GM12878 (cell line): ENCODE measurements at places on chromosomes 1 and 21. TPM values are rescaled to one million over a fixed set of nuclear protein-coding genes. Genes with fewer than 3 reads are reported as not detected.

GRCh38 chr1:207878939-207879338 is 32.0 kb downstream of the CD34 start:
- no peak for DNase-seq

GRCh38 chr1:207034998-207035397 is 2.4 kb upstream of the C1orf116 start:
- no peak for DNase-seq

DNA sequence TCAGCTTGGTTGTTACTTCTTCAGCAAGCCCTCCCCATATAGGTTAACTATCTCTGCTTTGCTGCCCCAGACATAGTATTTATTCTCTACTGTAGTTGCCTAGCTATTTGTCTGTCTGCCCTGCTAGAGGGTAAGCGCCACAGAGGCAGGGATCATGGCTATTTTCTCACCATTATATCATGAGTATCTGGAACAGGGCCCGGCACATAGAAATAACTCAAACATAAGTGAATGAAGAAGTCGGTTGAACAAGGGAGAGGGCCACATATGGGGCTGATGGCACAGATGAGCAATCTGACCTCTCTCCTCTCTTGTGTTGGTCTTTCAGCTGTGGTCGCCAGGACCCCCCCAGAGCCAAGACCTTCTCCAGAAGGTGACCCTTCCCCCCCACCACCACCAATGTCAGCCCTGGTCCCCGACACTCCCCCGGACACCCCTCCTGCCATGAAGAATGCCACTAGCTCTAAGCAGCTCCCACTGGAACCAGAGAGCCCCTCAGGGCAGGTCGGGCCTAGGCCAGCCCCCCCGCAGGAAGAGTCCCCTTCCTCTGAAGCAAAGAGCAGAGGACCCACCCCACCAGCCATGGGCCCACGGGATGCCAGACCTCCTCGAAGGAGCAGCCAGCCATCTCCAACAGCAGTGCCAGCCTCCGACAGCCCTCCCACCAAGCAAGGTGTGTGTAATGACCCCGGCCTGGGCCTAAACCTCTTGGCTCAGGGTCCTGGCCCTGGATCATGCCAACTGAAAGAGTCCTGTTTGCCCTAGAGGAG is 14.9 kb downstream of the MAP7D1 start:
- no peak for DNase-seq

DNA sequence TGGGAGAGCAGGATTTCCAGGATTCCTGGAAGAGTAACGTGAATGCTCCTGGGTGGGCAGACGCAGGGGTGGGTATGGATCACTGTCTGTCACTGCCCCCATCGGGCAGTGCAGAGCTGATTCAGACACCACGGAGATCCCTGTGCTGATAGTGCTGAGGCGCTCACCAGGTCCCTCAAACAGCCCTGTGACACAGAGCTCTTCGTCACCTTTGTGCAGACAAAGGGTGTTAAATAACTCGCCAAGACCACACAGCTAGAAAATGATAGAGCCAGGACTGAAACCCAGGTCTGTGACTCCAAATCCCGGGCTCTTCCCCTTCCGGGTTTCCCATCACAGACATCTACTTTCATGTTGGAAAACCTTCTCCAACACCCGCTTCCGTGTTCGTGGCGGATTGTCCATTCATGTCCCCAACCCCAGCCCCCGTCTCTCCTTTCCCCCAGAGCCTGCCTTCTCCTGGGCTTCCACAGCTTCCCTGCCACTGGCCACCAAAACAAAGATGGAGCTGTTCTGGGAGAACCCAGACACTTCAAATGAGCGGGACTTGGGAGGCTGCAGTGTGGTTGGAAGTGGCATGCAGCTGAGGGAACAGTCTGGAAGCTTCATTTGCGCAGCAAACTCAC is 2.6 kb downstream of the EFHD2 start:
- no peak for DNase-seq

GRCh38 chr1:155688324-155689080 is at the start of gene YY1AP1:
TSS of gene YY1AP1 (minus strand) at chr1:155688774. CDS start at chr1:155680436, 8,338 bp downstream.
- peak; percentile 62 for DNase-seq

DNA sequence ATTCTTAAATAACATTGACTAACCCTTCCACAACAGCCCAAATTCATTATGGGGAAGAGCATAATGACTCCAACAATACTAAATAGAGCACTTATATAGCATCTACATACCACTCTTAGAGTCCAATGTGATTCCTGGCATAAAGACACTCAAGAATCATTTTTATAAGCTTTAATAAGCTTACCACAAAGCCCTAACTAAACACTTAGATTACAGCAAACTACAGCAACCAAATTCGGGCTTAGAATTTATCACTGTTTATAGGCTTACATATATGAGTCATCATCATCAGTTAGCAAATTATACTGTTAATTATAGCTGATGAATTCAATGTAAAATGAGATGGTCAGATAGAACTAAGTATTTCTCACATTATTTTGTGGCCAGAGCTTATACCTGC is 7.3 kb downstream of the SCYL3 start:
- no peak for DNase-seq

DNA sequence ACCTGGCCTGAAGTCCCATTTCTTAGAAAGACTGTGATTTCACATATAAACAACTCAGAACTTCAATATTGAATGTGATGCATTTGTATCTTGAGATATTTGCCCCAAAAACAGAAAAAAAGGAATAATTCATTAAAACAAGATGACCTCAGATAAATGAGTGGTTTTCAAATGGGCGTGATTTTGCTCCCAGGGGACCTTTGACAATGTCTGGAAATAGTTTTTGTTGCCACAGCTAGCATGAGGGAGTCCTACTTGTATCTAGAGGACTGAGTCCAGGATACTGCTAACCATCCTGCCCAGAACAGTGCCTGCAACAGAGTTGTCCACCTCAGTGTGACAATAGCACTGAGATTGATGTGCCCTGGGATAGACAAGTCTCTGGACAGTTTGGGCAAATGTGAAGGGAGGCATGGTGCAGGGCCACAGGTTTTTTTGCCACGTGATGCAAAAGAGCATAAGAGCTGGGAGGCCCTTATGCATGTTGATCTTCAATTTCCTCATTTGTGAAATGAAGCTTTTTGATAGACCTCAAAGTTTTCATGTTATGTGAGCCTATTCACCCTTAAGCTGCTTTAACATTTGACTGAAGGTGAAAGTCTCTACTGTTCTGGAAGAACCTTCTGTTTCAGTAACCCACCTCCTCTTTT is 46.2 kb downstream of the MAP3K7CL start:
- no peak for DNase-seq

DNA sequence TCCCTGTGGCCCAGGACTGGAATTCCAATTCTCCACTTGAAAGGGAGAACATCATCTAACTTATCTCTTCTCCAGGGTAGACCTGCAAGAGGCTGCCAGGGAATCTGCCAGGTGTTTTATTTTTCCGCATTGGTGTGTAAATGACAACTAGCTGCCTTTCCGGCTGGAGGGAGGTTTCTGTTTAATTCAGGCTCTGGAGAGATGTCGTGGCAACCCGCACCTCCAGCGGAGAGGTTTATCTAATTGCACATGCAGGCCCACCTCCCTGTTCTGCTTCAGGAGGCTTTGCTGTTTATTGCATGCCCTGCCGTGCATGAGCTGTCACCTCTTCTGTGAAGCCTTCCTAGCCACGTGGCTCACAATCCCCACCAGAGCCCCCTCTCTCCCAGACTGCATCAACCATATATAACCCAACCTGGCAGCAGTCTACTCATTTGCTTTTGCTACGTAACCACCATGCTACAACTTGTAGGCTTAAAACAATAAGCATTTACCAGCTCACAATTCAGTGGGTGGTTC is 151.6 kb downstream of the C1orf94 start:
- DNase-seq: no peak

GRCh38 chr21:17390569-17390968 is 122.3 kb upstream of the CXADR start:
- no peak for DNase-seq

DNA sequence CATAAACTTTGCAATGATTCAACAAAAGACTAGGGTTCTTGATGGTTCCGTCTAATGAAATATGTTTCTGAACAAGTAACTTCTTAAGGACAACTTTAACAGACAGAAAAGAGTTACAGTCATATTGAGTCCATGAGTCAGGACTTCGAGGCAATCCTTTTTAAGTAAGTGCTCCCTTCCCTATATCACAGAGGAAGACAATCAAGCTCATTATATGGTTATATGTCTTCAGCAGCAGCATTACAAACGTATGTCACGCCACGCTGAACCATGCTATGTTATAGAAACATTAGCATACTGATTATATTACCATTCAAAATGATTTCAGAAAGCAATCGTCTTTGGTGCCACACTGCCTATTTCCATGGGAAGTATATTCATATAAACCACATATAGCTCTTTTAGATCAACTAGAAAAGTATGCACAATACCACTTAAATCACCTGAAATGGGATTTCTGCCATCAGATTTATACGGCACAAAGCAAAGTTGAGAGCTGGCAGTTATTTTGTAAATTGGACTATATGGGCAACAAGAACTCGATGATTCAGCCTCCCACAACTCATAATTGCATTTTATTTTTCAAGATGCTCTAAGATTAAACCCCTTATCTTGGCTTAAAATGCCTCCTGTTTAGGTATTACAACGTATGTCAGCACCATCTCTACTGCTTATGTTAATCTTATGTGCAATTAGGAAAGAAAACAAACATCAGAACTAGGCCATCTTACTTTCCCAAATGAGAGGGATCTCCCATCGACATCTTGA is 111.3 kb upstream of the SAMSN1 start:
- no peak for DNase-seq

- DNase-seq: no peak
Observed at GRCh38 chr1:112341986-112342385, 54.0 kb upstream of the CTTNBP2NL start.

GNG12 gene
- 0.38 and 0.43 TPM in 2 replicates for total RNA-seq

AVPR1B gene
- total RNA-seq: not detected in 2 replicates
